Dermis microvascular lymphatic vessel endothelial cell (primary cell): ENCODE measurements at places on chromosomes 7 and 10.

GRCh38 chr10:102632394-102633111 is 11.7 kb upstream of the TRIM8 start:
- DNase-seq = no peak

GRCh38 chr10:59668096-59668495 is 41.6 kb downstream of the SLC16A9 start:
- DNase-seq = no peak

DNA sequence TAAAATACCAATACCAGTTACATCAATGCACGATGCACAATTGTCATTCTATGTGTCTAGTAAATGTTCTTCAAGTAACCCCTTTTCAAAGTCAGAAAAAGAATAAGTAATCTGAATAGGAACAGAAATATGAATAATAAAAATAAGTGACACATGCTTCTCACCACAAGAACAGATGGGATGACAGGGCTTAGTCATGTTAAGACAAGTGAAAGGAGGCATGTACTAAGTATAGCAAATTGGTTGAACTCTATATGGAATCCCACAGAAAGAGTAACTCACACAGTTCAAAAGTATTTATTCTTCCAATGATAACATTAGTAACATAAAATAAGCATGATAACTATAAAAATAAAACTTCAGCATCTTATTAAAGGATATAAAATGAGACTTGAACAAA is 100.9 kb upstream of the TAS2R16 start:
- no peak for DNase-seq

DNA sequence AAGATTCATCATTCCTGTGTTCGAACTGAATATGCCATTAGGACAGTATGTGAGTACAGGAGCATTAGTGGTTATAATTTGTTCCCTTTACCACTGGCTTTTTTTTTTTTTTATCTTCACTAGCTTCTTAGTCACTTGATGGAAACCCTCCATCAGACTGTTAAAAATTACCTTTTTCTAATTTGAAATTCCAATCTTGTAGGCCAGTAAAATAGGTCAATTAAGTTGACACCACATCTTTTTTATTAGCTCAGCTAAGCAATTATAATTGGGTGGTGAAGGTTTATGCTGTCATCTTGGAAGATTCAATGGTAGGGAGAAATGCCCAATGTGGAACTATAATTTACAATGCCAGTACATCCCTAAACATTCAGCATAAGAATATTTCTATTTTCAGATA is 6.1 kb downstream of the NRCAM start:
- DNase-seq = no peak

GRCh38 chr10:69914398-69915214 is 112.9 kb downstream of the COL13A1 start:
- DNase-seq = peak; percentile 51

DNA sequence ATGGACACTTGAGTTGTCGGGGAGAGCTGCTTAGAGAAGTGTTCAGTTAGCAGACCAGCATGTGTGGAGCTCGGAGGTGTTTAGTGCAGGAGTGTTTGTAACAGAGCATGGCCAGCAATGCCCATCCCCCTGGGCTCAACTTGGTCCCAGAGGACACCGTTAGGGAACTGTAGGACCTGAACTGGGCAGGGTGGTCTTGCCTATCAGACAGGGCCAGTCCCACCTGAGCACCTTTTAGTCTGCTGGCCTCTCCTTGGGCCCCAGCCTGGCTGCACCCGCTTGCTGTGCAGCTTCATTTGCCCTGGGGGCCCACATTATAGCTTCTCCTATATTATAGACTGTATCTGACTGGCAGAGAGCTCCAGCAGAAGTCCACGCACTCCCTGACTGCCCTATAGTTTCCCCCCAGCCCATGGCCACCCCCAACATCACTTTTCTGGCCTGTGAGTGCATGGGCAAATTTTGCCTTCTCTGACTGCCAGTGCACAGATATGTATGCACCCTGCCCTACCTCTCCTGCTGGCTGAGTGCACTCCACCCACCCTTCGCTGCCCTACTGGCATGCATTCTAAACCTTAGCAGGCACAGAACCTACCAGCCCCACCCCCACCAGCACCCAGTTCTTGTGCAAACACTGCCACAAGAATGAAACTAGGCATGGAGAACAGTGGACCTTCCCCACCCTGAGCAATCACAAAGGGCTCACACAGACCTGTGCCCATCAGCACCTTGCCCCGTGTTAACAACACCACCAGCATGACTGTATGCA is 1030.6 kb upstream of the GHITM start:
- DNase-seq = no peak

DNA sequence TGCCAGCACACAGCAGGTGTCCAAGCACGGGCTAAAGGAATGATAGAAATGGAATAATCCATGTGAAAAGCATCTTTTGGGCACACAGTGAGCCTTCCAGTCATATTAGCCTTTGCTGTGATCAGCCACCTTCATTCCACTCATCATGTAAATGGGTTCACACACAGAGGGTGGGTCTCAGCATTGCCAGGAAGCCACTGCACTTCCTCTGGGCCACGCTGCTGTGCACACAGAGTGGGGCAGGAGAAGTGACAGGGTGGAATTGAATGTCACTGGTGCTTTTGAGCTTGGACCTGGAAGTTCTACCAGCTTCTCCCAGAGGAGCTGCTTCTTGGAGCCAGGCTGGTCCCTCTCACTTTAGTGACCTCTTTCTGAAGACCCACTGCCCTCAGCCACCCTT is 203.5 kb downstream of the USP6NL start:
- DNase-seq = no peak

DNA sequence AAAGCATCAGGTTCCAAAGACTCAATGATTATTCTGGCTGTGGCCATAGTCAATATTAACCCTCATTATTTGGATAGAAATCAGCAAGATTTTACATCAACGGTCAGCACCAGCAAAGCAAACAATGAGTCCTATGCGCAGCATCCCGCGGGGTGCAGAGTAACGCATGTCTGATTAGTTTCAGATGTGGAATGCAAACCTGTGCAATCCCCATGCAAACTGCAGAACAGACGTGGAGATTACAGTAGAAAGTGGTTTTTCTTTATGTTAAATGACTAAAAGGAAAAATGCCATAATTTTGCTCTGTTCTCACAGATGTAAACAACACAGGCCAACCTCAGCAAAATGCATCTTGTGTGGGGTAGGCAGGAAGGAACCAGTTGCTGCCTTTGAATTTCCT is 258.1 kb upstream of the GRB10 start:
- no peak for DNase-seq

- peak; percentile 51 for DNase-seq
These were observed 162.9 kb downstream of the ZNF33B start for GRCh38 chr10:42475168-42476098.

GRCh38 chr10:104895541-104895940 is 254.5 kb downstream of the SORCS3 start:
- no peak for DNase-seq

GRCh38 chr7:91520645-91521044 is 256.4 kb downstream of the FZD1 start:
- no peak for DNase-seq

GRCh38 chr10:62554632-62555199 is 180.5 kb downstream of the ZNF365 start:
- DNase-seq = peak; percentile 47

- no peak for DNase-seq
These were observed 215.9 kb downstream of the MDFIC start for GRCh38 chr7:115137816-115138215.

DNA sequence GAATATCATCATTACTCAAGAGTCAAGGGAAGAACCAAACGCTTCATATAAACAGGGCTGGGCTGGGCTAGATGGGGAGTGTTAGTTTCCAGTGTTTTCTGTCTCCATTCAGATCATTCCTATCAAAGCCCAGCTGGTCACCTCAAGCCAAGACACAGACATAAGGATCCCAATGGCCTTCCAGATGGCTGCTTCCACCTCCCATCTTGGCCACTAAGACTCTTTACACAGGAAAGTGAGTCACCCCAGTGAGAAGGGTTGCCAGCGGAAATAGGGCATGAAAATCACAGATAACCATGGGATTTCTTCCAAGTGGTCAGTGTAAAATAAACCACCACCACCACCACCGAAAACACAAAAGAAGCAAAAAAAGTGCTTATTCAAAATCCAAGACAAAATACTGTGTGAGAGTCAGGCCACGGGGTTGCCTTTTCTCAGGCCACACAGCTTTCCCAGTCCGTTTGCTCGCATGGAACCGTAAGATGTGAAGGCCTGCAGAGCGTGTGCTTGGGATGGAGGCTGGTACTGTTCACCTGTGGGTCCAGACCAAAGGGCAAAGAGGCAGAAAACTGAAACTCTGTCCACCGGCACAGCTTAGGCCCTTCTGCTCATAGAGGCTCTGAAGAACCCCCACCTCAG is 5.6 kb downstream of the PRSS2 start:
- DNase-seq = peak; percentile 83

- DNase-seq = no peak
These were observed 296.2 kb downstream of the HTR7 start for GRCh38 chr10:90561666-90562065.

GRCh38 chr10:99374972-99375371 is 45.8 kb downstream of the CNNM1 start:
- DNase-seq = no peak

DNA sequence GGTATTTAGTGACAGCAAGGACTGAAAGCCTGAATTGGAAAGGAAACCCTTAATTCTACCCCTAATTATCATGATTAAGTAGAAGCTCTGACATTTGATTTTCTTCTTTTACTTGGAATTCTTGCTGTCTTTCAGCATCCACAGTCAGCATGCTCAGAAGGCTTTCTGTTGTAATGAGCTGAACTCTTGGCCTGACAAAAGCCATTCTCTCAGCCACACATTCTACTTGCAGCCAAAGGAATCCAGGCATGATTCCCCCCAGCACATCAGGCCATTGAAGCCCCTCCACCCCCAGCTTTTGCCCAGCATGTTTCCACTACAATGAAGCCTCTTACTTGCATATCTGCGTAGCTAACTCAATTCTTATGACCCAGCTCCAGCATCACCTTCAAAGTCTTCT is 94.3 kb upstream of the FRMD4A start:
- DNase-seq = no peak

- DNase-seq = peak; percentile 78
These were observed 106.6 kb upstream of the SHH start for GRCh38 chr7:155918720-155919390.

DNA sequence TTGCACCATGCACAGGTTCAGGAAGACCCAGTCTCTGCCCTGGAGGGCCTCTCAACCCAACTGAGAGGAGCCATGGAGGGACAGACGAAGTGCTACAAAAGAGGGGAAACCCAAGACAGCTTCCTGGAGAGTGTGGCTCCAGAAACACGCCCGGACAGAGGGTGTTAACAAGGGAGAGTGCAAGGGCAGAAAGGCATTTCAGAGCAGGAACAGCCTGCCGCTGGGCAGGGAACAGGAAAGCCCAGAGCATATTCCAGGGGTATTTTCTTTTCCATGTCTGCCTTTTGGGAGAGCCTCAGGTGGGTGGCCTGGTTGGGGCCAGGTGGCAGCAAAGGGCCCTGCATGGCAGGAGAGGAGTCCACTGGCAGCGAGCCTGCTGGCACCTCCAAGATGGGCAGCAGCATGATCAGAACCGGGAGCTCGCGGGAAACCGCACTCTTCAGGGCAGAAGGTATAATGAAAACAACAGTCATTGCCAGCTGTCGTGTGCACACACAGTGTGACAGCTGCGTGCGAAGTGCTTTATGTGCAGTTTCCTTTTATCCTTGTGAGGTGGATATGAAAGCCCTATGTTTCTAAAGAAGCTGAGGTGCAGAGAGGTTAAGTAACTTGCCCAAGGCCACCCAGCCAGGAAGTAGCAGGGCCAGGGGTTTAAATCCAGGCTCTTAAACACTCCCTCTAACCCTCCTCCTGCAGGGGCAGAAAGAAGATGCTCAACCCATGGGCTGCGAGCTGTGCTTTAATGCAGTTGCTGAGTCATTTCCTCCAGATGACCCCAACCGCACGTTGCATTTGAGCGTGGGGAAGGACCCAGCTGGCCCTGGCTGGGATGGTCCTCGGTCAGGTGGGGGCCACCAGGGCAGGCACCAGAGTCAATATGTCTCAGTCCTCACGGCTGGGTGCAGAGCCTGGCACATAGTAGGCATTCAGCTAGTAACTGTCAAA is 128.6 kb downstream of the OAT start:
- DNase-seq = no peak

GRCh38 chr10:76769582-76769981 is 868.0 kb downstream of the KCNMA1 start:
- DNase-seq = no peak

DNA sequence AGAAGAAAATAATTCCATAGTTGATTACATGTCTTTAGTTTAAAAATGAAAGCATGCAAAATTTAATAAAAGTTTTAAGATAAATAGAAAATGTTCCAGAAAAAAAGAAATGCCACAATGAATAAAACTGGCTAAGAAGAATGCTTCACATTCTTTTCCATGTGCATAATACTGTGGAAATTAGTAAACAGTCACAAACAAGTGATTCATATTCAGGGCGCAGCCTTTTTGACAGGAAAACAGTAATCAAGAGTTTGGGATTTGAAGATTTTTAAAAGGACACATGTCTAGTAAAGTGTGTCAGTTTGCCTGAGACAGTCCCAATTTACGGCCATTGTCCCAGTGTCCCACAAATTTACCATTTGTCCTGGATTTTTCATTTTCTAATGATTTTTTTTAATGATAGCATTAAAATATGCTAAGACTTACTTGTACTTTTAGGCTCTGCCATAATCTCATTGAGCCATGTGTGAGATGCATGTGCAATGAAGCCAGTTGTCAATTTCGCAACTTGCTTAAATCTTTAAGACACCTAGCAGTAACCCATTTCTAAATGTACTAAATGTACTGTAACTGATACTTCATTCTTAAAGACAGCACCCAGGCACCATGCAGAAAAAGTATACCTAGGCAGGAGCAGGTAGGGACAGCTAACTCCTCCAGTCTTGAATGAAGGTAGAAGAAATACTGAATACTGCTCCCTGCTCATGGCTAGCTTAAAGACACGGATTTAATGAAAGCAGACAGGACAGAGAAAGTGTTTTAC is 46.9 kb downstream of the ZNF438 start:
- no peak for DNase-seq

DNA sequence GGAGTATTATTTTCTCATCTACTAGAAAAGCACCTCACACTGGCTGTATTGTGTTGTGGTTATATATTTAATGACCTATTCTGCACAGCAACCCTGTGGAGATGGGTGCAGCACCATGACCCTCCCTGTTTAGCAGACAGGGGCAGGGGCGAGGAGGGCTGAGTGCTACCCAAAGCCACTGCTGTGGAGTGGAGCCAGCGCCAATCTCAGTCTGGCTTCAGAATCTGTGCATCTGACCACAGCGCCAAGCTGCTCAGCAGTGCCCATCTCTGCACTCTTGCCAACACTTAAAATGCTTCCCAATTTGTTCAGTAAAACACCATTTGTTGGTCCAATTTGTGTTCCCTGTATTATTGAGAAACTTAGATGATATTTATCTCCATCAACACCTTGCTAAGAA is 239.1 kb downstream of the ZMYND11 start:
- no peak for DNase-seq
